ENCODE measurements at places on chromosomes 4 and X. TPM values are rescaled to one million over a fixed set of nuclear protein-coding genes. Genes with fewer than 3 reads are reported as not detected.

GC gene
- total RNA-seq: not detected

DNA sequence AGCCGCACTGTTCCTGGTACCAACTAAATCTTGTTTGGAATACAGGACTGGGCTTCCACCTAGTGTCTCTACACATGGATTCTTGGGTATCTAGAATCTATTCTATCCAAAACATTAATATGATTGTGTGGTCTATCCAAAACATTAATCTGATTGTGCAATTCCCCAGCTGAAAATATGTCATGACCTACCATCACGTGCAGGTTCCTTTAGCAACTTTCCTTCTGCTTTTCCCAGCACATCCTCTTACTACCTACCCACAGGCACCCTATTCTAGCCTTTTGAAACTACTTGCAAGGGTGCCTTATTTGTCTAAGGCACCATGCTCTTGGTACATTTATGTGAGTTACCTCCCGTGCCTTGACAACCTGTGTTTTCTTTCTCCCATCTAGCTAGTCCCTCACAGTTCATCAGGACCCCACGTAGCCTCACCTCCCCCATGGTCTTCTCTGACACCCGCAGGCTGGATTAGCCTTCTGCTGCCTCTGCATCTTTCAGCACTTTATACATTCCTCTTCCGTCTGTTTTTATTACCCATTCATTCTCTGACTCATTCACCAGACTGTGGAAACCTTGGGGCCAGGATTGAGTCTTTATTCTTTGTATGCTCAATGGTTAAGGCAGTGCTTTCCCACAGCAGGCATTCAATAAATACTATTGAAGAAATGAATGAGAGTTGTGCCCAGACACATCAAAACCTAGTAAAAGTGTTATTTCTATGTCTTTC is 88.8 kb upstream of the FAM9B start:
- no peak for DNase-seq

DNA sequence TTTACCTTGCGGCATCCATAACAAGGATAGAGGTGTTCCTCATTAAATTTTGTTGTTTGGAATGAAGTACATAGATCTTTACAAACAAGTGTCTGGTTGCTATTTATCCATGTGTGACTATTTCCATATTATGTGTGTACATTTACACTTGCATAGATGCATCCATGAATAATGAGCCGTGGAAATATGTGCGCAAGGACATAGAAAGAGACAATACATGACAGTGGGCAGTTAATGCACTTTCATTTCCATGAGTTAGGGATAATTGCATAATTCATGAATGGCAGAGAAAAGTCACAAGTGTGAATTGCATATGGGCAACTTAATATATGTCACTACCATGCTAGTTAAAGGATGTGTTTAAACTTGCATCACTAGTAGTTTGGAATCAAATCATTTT is 338.2 kb upstream of the PITX2 start:
- DNase-seq: no peak

KLKB1 gene
- 0.34 TPM for total RNA-seq
